ENCODE measurements at places on chromosomes 5 and 9.

GRCh38 chr5:14659821-14660607 lies 4.5 kb upstream of the OTULIN start:
- no peak for DNase-seq

DNA sequence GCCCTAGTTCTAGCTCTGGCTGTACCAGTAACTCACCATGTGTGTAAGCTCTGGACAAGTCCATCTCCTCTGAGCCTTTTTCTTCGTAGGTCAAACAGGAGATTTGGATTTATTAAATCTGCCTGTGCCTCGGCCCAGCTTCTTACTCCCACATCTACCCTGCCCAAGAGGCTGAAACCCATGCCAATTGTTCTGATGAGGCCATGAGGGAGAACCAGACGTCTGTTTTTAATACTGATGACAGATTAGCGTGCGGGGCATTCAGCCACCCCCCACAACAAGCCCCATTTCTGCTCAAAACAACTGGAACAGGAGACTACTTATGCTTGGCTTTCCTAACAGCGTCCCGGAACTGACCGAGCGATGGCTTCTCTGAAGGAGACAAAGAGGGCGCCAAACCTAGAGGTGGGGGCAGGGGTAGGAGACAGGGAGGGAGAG lies 81.2 kb upstream of the TRIM32 start:
- no peak for DNase-seq

- no peak for DNase-seq
Observed at GRCh38 chr9:96771124-96771523, 6.8 kb downstream of the ZNF510 start.

DNA sequence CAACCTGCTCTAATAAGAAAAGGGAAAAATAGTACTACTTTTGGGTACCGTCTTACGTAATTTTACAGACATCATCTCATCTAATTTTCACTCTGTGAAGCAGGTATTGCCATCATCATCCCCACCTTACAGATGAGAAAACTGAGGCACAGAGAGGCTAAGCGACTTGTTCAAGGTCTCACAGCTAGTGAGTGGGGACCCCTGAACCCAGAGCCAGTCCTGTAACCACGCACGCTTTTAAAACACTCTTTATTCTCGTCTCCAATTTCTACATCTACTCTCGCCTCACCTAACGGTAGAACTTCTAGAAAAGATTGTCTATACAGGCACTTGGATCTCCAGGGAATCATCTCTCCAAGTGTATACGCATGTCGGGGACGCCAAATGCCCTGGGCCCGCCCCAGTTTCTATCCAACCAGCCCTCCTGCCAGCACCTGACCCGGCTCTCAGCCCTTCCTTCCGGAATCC lies 1.5 kb upstream of the TRAF1 start:
- DNase-seq: no peak

DNA sequence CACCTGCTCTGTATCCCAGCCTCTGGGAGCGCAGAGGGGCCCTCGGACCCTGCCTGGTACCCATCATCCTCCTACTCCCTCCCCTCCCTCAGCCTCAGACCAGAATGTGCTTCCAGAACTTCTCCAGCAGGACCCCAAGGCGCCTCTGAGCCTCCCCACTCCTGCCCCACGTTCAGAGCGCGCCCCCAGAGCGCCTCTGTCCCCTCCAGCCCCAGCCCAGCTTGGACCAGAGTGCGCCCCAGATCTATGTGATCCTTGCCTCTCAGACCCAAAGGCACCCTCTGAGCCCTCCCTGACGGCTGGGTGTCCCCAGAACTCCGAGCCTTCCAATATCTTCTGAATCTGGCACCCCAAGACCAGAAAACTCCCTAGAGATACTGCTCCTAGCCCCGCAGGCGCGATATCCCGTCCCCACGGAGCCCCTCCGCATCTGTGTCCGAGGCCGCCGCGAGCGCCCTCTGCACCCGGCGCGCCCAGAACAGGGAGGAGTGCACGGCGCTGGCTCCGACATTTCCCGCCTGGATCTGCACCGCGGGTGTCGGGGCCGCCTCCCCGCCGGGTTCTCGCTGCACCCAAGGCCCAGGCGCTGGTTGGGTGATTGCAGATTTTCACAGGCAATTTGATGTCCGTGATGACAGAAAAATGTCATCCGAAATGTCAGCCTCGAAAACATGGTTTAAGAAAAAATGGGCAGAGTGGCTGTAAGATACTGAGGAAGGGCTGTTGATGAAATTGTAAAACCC lies 522 bp downstream of the BHMT start:
- no peak for DNase-seq

DNA sequence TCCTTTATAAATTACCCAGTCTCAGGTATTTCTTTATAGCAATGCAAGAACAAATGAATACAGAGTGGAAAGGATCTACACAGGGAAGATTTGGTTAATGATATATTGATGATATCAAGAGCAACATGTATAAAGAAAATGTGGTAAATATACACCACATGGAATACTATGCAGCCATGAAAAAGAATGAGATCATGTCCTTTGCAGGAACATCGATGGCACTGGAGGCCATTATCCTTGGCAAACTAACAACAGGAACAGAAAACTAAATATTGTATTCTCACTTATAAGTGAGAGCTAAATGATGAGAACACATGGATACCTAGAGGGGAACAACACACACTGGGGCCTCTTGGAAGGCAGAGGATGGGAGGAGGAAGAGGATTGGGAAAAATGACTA lies 19.9 kb upstream of the PUM3 start:
- DNase-seq: no peak

GRCh38 chr5:132466433-132467286 lies 23.9 kb downstream of the IRF1 start:
- DNase-seq: no peak

- DNase-seq: no peak
Observed at GRCh38 chr5:59760785-59761348, 132.7 kb downstream of the PDE4D start.

DNA sequence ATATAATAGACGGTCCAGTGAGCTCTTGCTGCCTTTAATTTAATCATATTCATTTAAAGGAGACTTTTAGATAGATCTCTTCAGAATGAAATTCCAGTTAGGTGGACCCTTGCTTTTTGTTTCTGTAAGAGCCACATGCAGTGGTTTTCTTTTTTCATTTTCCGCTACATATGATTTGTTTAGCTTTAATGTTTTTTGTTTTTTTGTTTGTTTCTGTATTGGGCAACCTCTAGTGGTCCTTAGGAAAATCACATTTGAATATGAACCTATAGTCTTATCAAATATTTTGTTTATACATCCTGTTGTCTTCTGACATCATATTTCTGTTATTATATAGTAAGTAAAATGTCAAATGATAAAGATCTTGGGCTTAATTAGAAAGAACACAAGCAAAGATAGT lies 150.8 kb downstream of the HACD4 start:
- no peak for DNase-seq

DNA sequence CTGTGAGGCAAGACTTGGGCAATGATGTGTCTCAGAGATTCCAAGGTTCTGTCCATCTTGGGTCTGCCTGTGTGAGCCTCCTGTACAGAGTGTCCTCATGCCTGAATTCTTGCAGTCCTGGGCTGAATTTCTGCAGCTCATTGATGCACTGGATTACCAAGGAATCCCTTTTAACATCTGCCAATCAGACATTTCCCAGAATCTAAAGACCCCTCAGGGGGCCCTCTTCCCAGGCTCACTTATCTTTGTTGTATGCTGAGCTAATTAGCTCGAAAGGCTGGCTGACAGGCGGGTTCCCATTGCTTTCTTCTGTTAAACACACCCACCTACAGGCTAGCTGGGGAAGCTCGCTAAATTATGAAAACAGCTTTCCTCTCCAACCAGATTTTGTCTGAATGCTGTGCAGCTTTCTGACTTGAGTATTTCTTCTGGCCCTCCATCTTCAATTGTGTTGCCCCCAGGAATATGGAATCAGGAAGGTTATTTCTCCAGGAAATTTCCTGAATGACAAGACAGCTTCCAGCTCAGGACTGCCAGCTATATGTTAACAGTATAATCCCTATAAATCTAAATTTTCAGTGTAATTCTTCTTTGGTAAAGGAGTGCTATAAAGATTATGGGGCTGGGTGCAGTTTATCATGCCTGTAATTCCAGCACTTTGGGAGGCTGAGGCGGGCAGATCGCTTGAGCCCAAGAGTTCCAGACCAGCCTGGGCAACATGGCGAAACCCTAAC lies at the start of gene LIX1:
TSS of gene LIX1 (minus strand) at position 91 of the 734 bp plus-strand sequence. CDS start at position 56, 35 bp downstream.
- DNase-seq: no peak

DNA sequence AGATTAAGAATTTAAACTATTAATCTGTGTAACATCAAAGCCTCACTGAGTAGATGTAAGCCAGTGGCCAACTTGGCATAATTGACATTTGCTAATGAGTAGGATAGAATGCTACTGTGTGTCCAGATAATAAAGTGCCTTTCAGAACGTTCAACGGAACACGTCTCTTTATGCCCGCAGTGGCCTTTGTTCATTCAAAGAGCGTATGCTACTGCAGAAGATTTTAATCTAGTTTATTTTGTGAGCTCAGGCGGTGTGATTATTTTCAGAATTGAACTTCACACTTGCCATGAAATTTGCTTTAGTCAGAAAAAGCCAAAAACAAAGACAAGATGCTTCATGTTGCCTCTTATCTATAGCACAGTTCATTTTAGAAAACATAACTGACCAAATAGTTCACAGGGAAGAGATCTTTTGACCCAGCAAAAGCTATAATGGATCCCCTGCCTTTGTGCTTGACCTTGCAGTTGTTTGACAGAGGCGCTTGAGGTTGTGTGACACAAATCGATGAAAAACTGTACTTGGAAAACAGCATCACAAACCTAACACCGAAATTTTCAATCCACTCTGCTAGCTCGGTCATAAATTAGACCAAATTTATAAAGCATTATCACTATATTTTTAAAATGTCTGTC lies 530.9 kb upstream of the TYRP1 start:
- no peak for DNase-seq
